ENCODE measurements at places on chromosomes 1 and 21. TPM values are rescaled to one million over a fixed set of nuclear protein-coding genes. Genes with fewer than 3 reads are reported as not detected.

- DNase-seq = no peak
These were observed 210.4 kb downstream of the HIVEP3 start for GRCh38 chr1:41708332-41708731.

DNA sequence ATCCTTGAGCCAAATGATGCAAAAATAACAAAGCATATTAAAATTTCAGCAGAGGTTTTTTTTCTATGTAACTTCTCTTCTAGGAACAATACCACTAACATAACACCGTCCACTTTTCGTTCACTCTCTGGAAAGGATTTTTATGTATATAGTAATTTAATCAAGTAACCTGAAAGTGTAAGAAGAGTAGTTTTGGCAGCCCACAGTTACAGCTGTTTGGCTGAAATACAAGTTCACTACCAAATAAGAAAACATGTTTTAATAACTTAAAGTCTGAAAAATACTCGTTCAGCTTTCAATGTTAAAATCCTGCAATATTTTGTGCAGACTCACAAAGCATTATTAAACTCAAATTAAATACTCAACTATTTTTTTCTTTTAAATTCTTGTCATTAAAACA is 896.8 kb upstream of the ADGRL4 start:
- DNase-seq = no peak

- peak; percentile 66 for DNase-seq
These were observed 62.0 kb upstream of the RASAL2 start for GRCh38 chr1:178031856-178032320.

DNA sequence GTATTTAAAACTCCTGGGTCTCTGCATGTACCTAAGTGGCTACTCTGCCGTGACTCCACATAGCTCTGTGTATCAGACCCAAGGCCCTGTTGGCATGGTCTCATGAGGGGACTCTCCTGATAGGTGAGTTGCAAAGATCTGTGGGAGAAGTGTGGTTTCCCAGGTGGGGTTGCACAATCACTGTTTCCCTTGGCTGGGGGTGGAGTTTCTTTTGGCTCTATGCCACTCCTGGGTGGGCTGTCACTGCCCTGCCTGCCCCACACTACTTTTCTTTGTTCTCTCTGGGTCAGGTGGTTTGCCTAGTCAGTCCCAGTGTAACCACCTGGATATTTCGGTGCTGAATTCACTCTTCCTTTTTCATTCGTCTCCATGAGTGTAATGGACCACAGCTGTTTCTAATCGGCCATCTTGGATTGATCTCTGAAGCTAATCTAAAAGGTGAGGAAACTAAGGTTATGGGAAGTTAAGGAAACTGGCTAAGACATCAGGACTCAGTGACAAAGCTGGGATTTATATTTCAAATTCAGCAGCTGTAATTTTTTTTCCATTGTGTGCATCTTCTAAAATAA is 97.1 kb upstream of the CACYBP start:
- DNase-seq = peak; percentile 59

GRCh38 chr1:246695136-246695535 is 29.1 kb upstream of the SCCPDH start:
- DNase-seq = no peak

SPRR3 gene
- not detected for total RNA-seq

DNA sequence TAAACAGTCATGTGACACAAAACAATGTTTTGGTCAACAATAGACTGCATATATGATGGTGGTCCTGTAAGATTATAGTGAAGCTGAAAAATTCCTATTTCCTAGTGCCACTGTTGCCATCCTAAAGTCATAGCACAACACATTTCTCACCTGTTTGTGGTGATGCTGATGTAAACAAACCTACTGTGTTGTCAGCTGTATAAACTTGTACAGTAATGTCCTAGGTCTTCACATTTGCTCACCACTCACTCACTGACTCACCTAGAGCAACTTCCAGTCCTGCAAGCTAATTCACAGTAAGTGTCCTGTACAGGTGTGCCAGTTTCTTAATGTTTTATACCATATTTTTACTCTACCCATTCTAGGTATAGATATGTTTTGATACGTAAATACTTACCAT is 326.1 kb upstream of the USP24 start:
- no peak for DNase-seq

GRCh38 chr1:52332411-52332810 is 33.6 kb downstream of the CC2D1B start:
- no peak for DNase-seq

DNA sequence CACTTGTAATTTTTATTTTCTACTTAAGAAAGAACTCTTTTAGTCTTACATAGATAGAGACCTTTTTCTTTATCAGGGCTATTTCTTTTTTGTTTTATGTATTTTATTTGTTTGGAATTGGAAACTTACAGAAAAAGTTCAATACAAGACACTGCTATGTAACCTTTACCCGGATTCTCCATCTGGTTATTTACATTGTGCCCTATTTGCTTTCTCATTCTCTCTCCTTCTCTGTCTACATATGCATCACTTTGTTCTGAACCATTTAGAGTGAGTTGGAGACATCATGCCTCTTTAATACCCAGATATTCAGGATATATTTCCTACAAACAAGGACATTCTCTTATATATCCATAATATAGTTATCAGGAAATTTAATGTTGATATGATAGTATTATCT is 18.3 kb downstream of the AXDND1 start:
- no peak for DNase-seq

Measured in Caki2 (cell line).